Femur (tissue), 1 donor: ENCODE measurements at places on chromosomes 6 and 20.

- DNase-seq, result no peak
Observed at GRCh38 chr6:117512056-117512828, 29.8 kb downstream of the DCBLD1 start.

DNA sequence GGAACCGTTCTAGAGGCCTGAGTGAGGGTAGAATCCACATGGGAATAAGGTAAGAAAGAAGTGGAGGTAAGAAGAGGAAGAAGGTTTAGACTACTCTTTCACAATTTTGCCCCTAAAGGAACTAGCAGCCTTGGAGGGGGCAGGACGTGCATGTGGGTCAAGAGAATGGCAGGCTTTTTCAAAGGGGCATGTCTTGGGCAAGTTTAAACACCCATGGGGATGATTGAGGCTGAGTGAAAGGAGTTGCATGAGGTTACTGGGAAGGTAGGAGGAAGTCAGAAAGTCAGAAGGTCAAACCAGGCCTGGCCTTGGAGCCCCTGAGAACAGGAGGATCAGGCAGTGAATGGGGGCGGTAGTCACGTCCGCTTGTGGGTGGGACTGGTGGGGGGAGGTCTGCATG, 10.2 kb downstream of the ADA start:
- DNase-seq, result no peak

GRCh38 chr20:51493346-51493791, 49.1 kb downstream of the NFATC2 start:
- DNase-seq, result no peak

- DNase-seq, result no peak
Observed at GRCh38 chr6:29810371-29810770, 17.3 kb upstream of the HLA-G start.

DNA sequence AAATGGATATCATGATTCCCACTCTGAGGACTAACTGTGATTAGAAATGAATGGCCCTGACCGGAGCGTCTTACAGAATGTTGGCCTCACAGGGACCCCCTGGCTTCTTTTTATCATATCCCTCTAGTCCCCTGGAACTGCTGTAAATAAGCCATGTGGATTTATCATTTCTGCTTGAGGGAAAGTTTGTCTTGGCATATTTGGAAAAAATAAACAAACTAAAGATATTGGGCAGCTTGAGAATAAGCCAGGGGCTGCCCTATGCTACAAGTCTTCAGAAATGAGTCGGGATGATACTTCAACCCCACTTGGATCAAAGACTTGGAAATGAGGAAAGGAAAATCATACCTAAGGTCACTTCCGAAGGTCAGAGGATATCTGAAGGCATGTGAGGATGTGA, 179.1 kb downstream of the THBS2 start:
- DNase-seq, result no peak

- peak; percentile 26 for DNase-seq
Observed at GRCh38 chr20:63534427-63534830, 2.7 kb downstream of the PTK6 start.

DNA sequence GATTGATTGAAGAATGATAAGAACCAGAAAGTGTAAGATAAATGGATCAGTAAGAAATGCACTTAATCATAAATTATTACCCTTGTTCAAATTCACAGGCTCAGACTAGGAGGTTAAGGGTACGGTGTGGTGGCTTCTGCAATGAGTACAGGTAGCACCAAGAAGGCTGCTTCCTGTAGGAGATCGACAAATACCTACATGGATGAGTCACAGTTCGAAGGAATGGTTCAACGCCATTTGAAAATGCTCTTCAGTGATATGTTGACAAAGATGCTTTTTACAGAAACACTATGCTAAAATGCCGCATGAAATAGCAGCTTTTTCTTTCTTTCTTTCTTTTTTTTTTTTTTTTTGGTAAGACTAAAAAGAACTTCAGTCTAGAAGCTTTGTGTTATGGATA, 116.2 kb downstream of the DTNBP1 start:
- no peak for DNase-seq

DNA sequence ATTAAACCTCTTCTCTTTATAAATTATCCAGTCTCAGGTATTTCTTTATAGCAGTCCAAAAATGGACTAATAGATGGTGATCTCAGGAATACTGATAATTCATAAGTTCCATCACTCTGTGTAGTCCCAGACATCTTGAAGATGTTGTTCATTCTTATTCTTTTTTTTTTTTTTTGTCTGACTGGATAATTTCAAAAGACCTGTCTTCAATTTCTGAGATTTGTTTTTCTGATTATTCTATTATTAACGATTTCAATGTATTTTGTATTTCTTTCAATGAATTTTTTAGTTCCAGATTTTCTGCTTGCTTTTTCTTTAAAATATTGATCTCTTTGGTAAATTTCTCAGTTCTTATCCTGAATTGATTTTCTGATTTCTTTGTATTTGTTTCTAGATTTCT, 29.7 kb upstream of the ZNF337 start:
- DNase-seq, result no peak

DNA sequence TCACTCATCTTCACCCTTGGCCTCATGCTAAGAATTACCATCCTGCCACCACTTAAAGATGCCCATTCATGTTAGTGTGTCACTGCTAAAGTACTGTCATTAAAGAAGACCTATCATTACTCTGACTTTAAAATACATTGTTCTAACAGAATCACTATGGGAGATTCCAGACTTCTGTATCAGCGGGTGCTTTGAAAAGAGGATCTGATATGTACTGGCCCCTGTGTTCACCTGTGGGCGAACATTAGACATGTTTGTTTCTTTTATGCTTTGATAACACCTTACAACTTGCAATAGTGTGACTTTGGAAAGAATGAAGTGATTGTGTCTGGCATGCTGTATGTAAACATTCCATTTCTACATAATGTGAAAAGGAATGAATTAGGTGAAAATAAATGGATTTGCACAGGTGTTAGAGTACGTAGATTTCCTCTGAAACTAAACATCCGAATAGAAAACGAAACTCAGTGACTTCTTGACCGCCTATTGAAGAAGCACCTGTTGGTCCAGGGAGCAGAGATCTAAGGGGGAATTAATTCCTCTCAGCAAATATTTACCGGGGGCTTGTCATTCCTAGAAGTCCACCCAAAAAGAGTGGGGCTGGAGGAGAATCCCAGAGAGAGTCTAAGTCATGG, 132.3 kb downstream of the CARMIL1 start:
- no peak for DNase-seq

- DNase-seq, result no peak
Observed at GRCh38 chr6:53461041-53461656, 83.8 kb downstream of the GCLC start.

- no peak for DNase-seq
Observed at GRCh38 chr6:36651659-36652379, 26.7 kb upstream of the CDKN1A start.

DNA sequence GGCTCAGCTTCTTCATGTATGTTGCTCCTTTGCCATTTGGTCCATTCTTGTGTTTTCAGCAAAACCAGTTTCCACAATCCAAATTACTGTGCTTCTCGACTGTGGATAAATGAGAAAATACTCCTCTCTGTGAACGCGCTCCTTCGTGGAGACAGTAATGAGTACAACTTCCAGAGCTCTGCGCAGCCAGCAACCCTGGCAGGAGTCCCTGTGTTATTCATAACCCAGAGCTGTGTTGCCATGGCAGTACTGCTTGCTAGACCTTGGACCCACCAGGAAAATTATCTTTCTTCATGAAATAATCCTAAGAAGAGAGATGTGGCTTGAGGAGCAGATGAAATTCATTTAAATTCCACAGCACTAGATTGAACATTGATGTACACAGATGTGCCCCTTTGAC, 73.7 kb downstream of the SLC22A3 start:
- peak; percentile 82 for DNase-seq

DNA sequence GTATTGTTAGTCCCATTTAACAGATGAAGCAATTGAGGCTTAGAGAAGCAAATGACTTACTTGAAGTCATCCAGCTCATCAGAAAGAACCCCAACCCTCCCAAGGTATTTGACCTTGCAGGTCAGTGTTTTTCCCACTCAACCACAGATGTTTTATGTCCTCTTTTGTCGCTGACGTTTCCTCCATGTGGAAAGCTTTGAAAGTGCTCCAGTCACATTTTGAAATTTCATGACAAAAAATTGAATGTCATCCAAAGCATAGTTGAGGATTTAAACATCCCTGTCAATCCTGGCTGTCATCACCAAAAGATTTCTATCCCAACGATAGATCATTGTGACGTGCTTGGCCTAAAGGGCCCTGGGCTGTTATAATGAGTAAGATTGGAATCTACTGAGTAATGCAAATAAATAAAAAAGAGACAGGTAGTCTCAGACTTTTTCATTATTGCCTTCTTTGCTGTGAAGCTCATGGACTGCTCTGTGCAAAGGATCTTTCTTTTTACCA, 102.7 kb downstream of the TSHZ2 start:
- DNase-seq, result no peak

- no peak for DNase-seq
Observed at GRCh38 chr6:8073758-8074157, 9.6 kb upstream of the BLOC1S5 start.

DNA sequence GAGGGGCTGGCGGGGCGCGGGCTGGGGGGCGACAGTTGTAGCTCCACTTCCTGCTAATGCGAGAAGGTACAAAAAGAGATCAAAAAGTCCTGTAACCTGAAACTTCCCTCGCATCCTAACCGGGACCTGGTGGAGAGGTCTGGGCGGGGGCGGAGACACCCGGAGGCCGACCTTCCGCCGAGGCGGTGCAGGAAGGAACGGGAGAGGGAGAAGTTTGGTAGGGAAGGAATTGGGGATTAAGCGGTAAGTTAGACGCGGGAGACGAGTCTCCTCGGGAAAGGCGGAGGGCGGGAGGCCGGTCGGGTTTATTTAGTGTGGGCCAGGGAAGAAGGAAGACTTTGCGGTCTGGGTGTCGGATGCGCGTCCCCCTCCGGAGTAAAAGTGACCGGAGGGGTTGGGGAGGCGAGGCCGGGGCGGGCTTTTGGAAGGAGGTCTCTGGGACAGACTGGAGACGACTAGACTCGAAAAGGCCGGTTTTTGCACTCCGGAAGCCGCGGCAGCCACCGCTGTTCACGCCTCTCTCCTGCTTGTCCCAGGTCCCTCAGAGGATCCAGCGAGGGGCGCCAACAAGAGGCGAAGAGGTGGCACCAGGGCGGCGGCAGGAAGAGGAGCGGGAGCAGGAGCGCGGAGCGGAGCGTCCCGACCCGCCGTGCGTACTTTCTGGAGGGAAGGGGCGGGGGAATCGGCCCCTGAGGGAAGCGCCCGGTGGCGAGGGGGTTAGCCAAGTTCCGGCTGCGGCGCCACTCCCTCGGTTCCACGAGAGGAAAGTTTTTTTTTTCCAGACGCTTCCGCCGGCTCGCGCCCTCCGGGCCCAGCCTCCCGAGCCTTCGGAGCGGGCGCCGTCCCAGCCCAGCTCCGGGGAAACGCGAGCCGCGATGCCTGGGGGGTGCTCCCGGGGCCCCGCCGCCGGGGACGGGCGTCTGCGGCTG, 734 bp downstream of the TPBG start:
- peak; percentile 74 for DNase-seq

DNA sequence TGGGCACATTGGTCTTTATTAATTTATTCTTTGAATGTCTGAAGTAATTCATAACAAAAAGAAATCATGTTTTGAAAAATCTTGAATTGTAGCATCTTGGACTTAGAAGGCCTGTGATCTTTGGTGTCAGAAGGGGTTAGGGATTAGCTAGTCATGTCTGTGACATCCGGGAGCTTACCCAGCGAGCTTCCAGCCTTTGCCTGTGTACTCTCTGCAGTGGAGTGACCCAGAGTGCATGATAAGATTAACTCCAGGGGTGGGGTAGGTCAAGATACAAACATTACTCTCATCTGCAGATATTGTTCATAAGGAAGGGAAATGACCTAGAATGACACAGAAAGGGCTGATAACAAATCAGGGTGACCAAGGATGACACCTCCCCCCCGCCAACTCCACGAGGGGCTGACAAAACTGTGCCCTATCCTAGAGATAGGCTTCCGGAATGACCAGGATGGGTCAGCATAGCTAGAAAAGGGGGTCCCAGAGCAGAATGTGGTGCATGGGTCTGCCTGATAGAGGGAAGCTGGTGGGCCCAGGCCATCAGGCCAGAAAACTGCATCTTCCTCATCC, 56.6 kb upstream of the BLCAP start:
- no peak for DNase-seq

GRCh38 chr20:62921119-62921687, 5.1 kb downstream of the DIDO1 start:
- DNase-seq, result peak; percentile 45

DNA sequence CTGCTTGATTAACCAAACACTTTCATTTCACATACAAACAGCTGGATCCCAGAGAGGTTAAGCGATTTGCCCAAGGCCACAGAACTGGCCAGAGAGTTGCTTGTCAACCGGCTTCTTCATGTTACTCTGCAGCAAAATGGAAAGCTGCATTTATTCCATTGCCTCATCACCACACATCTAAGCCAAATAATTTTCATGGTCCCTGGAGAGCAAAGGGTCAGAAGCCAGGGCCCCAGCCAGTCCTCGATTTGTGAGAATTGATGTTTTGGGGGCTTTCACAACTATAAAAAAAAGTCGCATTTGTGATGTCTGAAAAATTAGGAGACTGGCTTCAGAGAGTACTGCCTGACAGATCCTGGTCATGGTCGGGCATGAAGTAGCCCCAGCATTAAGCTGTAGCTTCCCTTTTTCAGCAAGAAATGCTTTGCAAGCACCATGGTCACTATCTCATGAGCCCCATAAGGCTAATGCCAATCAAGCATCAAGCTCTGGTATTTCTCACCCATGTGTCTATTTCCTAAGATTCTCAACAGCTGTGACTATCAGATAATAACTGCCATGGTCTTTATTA, 95.8 kb downstream of the BANF2 start:
- no peak for DNase-seq

DNA sequence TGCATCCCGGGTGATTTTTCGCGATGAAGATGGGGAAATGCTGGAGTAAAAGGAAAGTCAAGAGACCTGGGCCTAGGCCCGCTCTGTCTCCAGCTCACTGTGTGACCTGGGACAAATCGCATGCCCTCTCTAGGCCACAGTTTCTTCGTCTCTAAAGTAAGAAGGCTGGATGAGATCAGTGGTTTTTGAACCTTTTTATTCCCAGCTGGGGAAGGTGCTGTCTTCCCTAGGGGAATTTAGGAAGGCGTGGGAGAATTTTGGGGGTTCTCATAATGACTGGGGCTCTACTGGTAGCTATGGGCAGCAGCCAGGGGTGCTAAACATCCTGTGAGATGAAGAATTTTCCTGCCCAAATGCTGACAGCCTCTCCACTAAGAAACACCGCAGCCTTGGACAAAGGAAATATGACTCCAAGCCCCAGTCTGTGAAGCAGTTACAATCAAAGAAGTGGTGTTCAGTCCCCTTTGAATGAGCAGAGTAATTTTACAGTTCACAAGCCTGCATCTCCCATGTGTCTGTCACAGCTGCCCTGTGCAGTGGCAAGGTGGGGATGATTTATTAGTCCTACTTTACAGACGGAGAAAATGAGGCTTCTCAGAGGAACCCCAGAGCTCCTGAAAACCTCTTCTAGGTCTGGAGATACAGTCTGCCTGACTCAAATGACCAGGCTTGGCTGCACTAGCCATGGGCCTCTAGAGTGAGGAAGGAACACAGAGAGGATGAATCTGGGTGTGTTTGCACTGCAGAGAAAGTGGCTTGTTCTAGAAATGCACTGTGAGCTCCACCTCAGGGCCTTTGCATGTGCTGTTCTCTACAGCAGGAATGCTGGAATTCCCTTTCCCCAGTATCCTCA, 57.2 kb downstream of the RAB44 start:
- no peak for DNase-seq

- DNase-seq, result no peak
Observed at GRCh38 chr6:47230579-47230978, 79.1 kb downstream of the TNFRSF21 start.

GRCh38 chr20:54214566-54214965, 6.7 kb downstream of the PFDN4 start:
- DNase-seq, result peak; percentile 76
